ENCODE measurements at places on chromosomes 1 and 21. TPM values are rescaled to one million over a fixed set of nuclear protein-coding genes. Genes with fewer than 3 reads are reported as not detected.

TMIGD3 gene
- total RNA-seq, result not detected

SLC25A34 gene
- 0.25 TPM for total RNA-seq

ADGRL4 gene
- not detected for total RNA-seq

PLCH2 gene
- total RNA-seq, result 0.19 TPM

AKNAD1 gene
- total RNA-seq, result 1.8 TPM

LIPI gene
- total RNA-seq, result not detected

PTP4A2 gene
- total RNA-seq, result 191 TPM

RAB25 gene
- 0.24 TPM for total RNA-seq

SOX13 gene
- 20.7 TPM for total RNA-seq

NPL gene
- total RNA-seq, result 0.79 TPM

CD1E gene
- total RNA-seq, result not detected
